Foreskin melanocyte (primary cell): ENCODE measurements at places on chromosomes 2 and 18.

DNA sequence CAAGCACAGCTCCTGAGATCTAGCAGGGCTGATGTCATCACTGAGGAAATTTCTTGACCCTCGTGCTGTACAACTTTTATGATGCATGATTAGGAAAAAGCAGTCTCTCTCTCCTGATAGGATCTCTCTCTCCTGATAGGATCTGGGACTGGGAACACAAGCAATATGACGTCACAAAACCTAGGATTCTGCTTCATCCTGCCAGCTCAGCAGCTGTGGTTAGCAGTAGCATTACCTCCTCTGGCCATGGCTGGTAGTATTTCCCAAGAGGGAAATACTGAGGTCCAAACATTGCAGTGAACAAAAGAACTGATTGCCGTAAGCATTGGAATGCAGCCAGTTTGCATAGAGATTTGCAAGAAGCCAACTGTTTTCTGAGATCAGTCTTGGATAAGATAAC is 521.2 kb upstream of the POU3F3 start:
- peak; percentile 13 for DNase-seq

GRCh38 chr18:54871231-54871630 is 43.0 kb downstream of the RAB27B start:
- DNase-seq, result no peak

DNA sequence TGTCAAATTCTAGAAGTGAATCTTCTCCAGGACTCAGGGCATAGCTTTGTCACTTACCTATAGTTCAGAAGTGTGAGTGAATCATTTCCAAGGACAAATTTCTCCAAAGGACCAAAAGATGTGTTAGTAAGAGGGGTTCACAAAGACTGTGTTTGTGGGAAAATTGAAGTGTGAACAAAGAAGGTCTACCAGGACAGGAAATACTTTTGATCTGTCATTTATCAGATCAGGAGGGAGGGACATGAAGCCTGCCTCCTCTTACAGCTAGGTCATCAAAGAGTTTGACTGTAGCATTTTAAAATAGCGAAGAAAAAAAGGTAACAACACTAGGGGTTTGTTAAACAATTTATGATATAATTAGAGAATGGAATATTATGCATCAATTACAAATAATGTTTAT is 2.0 kb upstream of the CD28 start:
- no peak for DNase-seq

GRCh38 chr18:34918856-34919255 is 122.4 kb upstream of the MAPRE2 start:
- DNase-seq, result no peak

DNA sequence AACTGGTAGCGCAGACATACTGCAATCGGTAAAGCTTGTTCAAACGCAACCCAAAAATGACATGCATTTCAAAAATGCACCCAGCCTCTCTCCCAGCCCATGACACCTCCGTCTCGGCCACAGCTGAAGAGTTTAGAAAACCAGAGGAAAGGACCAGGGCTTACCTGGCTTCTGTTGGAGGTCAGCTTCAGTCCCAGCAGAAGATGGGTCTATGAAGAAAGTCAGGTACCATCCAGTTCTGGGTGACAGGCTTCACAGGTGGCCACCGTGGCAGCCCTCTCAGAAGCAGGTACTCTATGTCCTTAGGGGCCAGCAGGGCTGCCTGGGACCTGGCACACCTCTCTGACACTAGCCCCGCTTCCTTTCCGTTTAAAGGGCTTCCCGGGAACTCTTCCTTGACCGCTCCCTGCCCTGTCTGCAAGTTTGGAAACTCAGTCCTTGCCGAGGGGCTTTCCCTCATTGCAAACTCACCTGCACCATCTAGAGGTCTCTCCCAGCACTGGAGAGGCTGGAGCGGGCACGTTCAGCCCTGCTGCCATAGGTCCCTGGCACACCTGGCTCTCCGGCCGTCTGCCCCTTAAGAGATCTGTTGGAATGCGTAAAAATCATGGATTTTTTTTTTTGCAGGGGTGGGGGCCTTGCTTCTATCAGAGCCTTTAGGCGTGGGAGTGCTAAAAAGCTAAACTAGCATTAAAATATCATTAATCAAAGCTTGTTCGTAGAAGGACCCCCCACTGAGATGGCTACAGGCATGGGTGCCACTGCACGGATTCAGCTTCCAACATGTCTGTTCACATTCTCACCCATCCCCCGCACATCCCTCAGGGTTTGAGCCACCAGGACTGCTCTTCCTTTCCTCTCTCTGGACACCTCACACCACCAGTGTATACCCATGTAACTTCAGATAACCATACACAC is at the start of gene EDAR:
Gene EDAR (minus strand): TSS at position 425 of the 918 bp plus-strand sequence. CDS start 58,206 bp downstream, outside the sequence.
- DNase-seq, result no peak

GRCh38 chr2:20198796-20199632 is 25.9 kb downstream of the SDC1 start:
- no peak for DNase-seq

- peak; percentile 97 for DNase-seq
These were observed at the start of gene RND3 for GRCh38 chr2:150487537-150488429. RND3 (minus strand) TSS chr2:150487667; CDS start chr2:150487417, 250 bp downstream.

DNA sequence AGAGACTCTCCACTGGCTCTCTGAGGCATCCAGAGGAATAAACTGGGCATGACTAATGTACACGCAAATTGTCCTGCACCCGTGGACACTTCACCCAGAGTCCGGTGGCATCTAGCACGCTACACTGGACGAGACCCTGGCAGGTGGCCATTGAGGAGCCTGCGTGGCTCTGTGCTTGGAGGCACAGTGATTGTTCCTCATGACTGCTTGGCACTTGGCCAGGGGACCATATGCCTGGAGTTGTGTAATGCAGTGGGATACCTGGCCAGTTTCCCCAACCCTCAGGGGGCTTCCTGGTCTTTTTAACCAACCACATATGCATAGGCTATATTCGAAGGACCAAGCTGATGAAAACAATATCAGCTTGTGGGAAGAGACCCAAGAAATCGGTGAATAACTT is 66.6 kb downstream of the MTCL1 start:
- DNase-seq, result no peak

- no peak for DNase-seq
These were observed 4.8 kb downstream of the PSMD14 start for GRCh38 chr2:161312996-161313395.

DNA sequence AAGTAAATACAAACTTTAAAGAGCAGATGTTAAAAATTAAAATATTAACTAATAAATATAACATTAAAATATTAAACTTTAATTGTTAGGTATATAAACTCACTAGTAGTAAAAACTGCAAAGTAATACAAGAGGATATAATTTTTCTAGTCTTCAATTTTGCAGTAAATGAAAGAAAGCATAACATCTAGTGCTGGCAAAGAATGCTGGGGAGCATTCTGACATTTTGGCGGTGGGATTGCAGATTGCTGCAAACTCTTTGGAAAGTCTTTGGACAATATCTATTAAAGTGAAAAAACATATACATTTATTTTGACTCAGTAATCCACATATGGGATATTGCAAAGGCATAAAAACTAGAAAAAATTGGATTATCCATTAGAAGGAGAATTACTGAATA is 175.0 kb downstream of the GCA start:
- DNase-seq, result no peak

GRCh38 chr2:72136933-72137497 is 10.6 kb downstream of the CYP26B1 start:
- no peak for DNase-seq

DNA sequence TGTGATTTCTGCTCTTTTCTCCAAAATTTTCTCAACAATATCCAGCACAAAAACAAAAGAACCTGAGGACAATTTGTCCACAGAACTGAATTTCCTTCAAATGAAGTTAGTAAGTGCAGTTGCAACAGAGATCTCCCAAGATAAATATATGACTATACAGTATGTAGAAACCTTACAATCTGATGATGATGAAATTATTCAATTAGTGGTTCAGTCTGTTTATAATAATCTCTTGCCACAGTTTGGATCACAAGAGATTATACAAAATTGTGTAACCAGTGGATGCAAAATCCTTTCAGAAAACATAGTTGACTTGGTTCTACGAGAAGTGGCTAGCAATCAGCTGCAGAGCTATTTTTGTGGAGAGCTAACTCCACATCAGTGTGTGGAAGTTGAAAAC is 68.7 kb downstream of the FSIP2 start:
- DNase-seq, result no peak

GRCh38 chr2:240586919-240587800 is 626 bp downstream of the CAPN10 start:
- no peak for DNase-seq

GRCh38 chr18:42959528-42959927 is 156.0 kb downstream of the RIT2 start:
- DNase-seq, result no peak

- no peak for DNase-seq
These were observed 142.4 kb upstream of the ALPP start for GRCh38 chr2:232236200-232236599.

- DNase-seq, result no peak
These were observed 240.4 kb downstream of the PLCL1 start for GRCh38 chr2:198044777-198045176.

DNA sequence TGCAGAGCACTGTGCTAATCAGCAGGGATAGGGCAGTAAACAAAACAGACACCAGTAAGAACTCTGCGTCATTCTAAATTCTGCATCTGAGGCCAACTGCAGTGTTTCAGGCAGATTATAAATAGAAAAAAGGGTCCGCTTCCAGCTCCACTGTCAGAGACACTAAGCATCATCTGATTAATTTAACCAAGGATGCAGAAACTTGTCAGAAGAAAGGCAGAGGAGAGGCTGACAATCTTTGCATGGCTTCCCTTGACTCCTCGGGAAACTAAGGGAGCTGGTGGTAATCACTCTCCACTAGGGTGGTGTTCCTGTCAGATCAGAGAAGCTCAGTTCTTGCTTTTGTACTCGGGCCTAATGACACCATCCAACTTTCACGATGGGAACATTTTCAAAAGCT is 123.5 kb downstream of the DNAH6 start:
- no peak for DNase-seq

GRCh38 chr18:62539284-62540165 is 16.7 kb downstream of the ZCCHC2 start:
- no peak for DNase-seq

DNA sequence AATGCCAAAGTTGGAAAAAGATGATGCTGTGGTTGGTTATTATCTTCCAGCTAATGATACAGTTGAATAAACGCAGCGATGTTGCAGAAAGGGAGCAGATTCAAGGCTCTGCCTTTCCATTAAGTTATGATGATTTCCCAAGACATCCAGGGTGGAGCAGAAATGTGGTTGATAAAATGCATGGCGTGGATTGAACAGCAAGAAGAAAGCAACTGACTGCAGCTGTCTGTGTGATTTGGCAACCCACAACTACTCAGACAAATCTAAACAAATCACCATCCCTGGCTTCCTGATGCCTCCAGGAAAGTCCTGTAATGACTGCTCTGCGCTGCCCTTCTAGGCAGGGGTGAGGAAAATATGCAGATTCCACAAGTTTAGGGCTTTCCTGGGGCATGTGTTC is 166.3 kb downstream of the NRP2 start:
- DNase-seq, result no peak

- no peak for DNase-seq
These were observed 14.8 kb downstream of the SP110 start for GRCh38 chr2:230205034-230205433.

DNA sequence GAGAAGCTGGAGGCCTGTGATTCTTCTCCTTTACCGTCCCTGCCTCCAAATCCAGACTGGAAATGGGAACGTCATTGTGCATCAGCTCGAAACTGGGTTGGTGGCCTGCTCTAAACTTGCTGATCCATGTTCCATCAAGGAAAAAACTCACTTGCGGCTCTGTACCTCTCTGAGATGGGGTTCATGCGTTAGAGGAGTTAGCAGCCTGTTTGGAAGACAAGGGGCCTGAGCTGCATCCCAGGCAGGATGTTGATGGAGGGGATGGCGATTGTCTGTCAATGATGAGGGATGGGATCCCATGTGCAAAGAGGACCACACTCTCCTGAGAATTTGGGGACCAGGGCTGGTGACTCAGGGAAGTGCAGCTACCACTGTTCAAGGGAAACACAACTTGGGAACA is 26.0 kb downstream of the TWIST2 start:
- no peak for DNase-seq

DNA sequence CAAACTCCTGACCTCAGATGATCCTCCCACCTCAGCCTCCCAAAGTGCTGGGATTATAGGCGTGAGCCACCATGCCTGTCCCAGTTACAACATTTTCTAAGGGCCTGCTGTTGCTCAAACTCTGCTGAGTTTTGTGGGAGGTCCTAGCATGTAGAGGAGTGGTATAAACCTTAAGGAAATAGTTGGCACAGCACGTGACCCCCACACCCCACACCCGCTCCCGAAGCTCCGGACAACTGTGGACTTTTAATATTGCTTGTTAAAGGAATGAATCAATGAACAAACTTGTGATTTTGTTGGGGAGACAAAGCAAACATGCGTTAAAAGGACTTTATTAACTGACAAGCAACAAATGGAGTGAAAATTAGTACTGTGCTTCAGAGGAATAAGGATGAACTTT is 137.8 kb upstream of the GATA6 start:
- DNase-seq, result no peak

DNA sequence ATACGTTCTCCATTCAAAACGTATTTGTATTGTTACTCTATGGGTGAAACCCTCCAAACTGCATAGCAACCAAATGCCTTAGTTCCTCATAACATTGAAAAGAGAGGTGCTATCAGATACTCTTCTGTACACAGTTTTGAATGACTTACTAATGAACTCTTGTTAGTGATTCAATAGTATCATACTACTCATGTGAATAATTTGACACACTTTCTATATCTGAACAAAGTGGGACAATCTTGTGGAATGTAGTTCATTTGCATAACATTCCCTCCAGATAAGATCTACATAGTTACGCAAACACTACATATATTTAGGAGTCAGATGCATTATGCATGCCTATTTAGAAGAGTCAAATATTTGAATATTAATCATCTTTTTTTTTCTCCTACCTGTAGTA is 232.0 kb upstream of the NRXN1 start:
- no peak for DNase-seq

DNA sequence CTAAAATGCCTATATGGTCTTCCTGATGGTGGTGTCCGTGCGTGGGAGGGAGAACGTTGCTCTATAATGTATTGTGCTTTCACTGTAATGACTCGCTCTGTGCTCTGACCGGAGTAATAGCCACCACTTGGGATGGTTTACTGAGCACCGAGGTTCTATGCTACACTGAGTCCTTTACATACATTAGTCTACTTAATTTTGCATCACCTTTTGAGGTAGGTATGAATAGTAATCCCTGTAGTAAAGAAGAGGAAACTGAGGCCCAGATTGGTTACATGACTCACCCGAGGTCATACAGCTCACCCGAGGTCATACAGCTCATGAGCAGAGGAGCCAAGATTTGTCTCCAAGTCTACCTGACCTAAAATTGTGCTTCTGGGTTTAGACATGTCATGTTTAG is 79.5 kb downstream of the ARMC9 start:
- DNase-seq, result no peak

GRCh38 chr2:144832048-144832447 is 312.1 kb upstream of the ZEB2 start:
- no peak for DNase-seq

- peak; percentile 63 for DNase-seq
These were observed 30.6 kb upstream of the PAPOLG start for GRCh38 chr2:60725466-60725865.

DNA sequence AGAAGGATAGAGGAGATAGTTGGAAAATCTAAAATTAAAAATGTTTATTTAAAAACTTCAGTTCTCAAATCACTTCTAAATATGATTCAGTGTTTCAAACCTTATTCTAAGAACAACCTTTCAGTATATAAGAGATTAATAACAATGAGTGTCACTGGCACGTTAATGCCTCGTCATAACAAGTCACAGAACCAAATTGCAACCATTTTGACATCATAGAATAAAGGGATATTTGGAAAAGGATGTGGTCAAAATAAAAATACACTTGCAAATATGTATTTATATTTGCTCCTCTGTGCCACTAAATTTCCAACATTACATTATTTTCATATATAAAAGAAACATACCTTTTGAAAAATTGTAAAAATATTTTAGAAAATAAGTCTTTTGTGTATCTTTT is 1090.6 kb downstream of the SUCLG1 start:
- no peak for DNase-seq
